ENCODE measurements at places on chromosomes 7 and 10.

- no peak for DNase-seq
These were observed 46.3 kb upstream of the ZNF800 start for GRCh38 chr7:127438836-127439235.

DNA sequence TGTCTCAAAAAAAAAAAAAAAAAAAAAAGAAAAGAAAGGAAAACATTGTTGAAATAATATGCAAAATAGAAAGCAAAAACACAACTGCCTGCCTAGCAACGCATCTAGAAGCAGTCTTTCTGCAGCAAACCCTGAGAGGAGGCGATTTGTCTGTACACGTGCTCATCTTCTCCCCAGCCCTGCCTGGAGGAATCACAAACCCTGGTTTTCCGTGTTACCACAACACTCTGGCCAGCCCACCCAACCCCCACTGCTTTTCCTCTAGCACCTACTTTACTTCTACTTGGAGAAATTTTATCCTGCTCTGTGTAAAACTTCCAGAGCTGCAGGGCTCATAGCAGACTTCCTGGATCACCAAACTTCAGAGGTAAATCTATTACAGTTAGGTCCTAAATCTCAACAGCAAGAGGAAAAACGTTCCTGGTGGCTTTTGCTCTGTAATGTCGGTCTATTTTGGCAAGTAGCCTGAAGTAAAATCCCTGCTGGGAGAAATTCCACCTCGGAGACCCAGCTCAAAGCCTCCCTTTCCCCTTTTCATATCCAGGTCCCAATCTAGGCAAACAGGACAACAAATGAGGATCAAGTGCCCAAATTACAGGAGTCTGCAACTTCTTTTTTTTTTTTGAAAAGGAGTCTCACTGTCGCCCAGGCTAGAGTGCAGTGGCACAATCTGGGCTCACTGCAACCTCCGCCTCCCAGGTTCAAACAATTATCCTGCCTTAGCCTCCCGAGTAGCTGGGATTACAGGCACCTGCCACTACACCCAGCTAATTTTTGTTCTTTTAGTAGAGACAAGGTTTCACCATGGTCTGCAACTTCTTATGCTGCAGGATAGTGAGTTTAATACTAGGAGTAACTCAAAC, 91.6 kb downstream of the DNMBP start:
- DNase-seq = no peak

DNA sequence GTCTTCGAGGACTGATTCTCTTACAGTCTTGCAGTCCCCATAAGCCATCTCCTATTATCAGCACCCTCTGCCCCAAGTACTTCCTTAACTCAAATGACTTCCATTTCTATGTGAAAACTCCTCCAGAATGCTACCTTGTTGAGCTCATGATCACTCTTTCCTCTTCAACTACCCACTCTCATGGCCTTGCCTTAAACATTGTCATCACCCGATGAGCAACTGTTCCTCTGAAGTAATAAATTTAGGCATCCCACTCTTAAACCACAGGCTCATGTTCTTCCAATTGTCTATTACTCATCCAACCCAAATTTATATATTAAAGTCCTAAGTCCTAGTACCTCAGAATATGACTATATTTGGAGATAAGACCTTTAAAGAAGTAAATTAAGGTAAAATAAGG, 152.9 kb downstream of the C1GALT1 start:
- DNase-seq = no peak

GRCh38 chr10:84665883-84666463, 337.6 kb downstream of the CCSER2 start:
- no peak for DNase-seq

DNA sequence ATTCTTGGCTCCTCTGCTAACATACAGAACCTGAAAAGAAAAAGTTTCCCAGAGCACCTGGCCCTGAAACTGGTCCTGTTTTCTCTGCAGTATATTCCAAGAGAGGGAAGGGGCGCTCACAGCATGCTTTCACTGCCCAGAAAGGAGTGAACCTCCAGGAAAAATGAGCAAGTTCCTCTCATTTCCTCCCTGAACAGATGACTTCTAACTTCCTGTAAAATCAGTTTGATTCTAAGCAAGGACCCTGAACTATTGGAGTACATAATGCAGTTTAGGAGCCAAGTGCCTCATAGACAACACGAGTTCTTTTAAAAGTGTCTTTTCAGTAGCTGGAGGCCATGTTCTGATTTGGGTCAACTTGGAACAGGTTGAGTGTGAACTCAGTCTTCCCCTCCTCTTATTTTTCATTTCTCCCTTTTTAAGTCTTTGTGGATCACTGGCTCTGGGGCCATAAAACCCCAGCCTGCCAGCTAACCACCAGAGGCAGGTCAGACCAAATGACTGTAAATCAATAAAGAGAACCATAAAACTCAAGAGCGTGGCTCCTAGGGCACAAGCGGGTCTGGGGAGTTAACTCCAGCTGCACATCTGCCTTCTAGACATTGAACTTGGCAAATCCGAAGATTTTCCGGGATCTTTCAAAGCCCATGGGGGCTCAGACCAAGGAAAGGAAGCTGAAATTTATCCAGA, 5.9 kb upstream of the LRRC18 start:
- no peak for DNase-seq

DNA sequence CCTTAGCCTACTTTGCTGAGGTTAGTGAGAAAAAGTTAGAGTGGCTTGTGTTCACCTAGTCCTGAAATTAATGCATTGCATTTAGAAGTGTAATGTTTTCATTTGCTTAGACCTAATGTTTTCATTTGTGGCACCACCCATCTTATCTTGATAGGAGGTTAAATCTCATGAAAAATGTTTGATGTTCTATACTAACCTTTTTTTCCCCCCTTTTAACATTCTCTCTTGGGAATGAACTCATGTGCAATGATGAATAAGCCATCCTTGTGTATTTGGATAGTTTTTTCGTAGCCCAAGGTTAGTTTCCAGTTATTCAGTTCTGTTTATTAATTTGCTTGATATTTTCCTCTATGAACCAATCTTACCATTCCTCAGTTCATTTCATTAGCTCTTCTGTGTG, 2.8 kb downstream of the FHIP2A start:
- DNase-seq = no peak

- DNase-seq = no peak
These were observed 804.1 kb upstream of the IGFBP3 start for GRCh38 chr7:46725136-46725535.

- DNase-seq = peak; percentile 19
These were observed 228.9 kb upstream of the PITRM1 start for GRCh38 chr10:3401491-3401938.

- DNase-seq = no peak
These were observed 29.2 kb downstream of the PANK1 start for GRCh38 chr10:89615824-89616223.

- no peak for DNase-seq
These were observed 107.5 kb downstream of the CCNY start for GRCh38 chr10:35443858-35444257.

DNA sequence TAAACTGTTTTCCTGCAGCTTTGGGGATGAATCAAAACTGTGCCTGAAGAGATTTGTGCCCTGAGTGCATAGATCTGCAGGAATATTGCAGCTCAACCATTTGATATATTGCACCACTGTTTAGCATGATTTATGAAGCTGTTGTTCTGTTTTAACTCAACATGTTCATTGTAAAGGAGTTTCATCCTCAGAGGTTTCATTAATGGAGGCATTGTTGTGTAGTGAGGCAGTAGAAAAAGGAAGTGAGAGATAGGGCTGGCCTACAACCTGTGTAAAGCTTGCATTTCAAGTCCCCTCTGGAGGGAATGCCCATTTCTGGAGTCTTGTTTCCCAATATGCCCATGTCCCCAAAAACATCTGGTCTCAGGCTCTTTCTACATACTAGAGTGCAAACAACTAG, 67.5 kb downstream of the DNAJC12 start:
- DNase-seq = no peak

DNA sequence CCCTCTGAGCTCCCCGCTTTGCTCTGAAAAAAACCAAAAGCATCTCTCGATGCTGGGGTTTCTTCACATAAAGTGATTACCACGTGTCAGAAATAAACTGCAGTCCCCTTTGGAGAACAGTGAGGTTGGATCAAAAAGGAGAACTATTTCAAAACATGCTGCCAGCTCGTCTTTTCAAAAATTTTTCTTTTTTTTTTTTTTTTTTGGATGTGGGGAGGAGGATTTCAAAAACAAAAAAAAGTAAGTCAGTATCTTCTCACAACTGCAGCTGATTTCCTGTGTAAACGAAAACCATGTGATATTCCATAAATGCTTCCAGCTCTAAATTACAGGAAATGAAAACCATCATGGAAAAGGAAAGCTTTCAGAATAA, 155.0 kb upstream of the LYZL2 start:
- DNase-seq = no peak

DNA sequence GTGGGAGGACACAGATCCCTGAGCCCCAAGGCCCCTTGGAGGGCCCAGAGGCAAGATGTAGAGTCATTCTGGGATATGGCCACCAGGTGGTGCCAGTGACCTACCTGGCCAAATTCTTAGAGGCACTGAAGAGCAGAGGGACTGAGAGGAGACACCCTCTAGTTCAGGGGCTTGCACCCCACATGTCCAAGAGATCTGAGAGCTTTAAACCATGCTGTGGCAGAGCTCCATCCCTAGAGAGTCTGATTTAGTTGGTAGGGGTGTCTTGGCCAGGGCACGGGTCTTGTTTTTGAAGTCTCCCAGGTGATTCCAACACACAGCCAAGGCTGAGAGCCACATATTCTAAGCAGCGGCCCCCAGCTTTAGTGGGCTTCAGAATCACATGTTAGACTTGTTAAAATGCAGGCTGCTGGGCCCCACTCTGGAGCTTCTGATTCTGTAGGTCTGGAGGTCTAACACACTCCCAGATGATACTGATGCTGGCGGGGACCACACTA, 52.5 kb downstream of the PRF1 start:
- DNase-seq = no peak

GRCh38 chr7:17357952-17358351, 59.5 kb downstream of the AHR start:
- DNase-seq = no peak

GRCh38 chr7:32458025-32458424, 32.2 kb downstream of the LSM5 start:
- no peak for DNase-seq

DNA sequence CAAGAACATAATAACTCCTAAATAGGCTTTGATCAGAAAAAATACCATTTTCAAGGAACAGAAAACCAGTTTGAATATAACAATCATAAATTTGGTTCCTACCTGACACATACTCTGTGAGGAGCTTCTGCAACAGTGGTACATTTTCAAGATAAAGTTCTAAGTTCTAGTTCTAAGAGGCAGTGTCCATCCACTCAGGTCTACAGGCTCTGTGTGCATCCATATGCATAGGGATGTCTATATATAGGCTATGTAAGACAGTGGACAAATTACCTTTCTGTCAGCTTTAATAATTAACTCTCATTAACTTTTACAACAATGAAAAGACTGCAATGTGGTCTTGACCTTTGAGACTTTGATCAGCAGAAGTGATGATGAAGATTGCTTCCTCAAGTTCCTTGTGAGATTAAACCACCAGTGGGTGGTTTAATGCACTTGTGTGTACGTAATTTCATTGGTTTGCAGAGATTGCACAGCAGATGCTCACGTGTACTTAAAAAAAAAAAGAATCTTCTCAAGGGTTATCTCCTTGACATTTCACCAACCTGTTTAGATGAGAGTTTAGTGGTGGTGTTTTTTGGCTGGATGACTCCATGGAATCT, at the start of gene SLC26A3:
TSS of gene SLC26A3 (minus strand) at position 215 of the 602 bp plus-strand sequence. CDS start 8,714 bp downstream, outside the sequence.
- DNase-seq = no peak

DNA sequence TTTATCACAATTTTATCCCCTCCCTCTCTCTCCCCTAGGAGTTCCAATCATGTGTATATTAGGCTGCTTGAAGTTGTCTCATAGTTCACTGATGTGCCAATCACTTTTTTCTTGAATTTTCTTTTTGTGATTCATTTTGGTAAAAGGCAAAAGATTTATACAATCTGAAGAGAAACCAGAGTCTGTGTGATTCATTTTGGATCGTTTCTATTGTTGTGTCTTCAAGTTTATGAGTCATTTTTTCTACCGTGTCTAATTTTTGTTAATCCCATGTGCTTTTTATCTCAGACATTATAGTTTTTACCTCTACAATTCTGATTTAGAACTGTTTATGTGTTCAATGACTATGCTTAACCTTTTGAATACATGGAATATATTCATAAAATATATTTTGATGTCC, 483.9 kb upstream of the AUTS2 start:
- DNase-seq = no peak

- DNase-seq = no peak
These were observed 348.6 kb downstream of the AUTS2 start for GRCh38 chr7:69946901-69947300.

- no peak for DNase-seq
These were observed 29.8 kb downstream of the CALCR start for GRCh38 chr7:93544691-93545090.

DNA sequence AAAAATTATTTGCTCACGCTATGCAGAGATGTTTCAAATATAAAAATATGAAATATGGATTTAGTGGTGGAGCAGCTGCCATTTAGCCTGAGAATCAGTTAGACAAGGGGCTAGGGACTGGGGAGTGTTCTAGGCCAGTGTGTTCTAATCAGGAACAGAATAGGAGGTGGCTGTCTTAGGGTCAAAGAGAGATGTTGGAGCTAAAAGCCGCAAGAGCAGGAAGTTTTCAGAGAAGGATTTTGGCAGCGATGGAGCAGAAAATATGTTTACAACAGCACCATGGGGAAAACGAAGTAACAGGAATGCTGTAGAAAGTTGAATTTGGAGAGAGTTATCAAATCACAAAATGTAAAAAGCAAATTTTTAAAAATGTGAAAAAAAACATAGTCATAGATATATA, 314.0 kb upstream of the SEMA3A start:
- no peak for DNase-seq

- DNase-seq = no peak
These were observed 51.6 kb upstream of the ARL4A start for GRCh38 chr7:12635830-12636229.

GRCh38 chr10:7423521-7423920, 12.7 kb upstream of the SFMBT2 start:
- no peak for DNase-seq

DNA sequence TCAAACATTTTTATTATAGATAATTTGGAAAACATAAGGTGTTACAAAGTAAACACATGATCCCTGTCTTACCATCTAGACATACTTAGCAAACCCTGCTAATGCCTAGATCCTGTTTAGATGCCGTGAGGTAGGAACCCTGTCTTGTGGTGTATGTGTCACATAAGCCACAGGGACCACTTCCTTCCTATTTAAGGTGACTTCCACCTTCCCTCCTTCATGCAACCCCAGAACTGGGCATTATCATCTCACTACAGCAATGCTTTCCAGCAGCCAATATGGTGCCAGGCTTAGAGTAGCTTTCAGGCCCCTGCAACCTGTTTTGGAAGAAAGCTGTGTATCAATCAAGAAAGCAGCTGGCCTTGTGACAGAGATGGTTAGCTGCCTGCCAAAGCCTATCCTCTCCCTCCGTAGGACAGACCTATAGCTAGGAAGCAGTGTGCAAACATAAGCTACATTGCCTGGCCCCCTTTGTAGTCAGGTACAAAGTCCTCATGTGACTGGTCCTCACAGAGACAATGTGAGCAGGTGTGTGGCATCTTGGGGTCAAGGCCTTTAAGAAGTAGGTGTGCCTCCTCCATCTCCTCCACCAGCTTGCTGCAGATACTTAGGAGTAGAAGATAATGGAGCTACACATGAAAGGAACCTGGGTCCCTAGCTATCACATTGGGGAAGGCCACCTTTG, 146.8 kb downstream of the SPAG6 start:
- no peak for DNase-seq

- no peak for DNase-seq
These were observed 565.8 kb upstream of the MGMT start for GRCh38 chr10:128901236-128901635.

All from retinal pigment epithelial cell (primary cell).